LHCN-M2 (cell line): ENCODE measurements at places on chromosomes 12 and 14. TPM values are rescaled to one million over a fixed set of nuclear protein-coding genes. Genes with fewer than 3 reads are reported as not detected.

TMEM106C gene
- 122 and 146 TPM in 2 replicates for total RNA-seq

PITPNM2 gene
- total RNA-seq = 2.7 and 4.4 TPM in 2 replicates

KRT73 gene
- not detected in 2 replicates for total RNA-seq

SYNE3 gene
- total RNA-seq = 8.4 and 12.5 TPM in 2 replicates

RECQL gene
- 127 and 128 TPM in 2 replicates for total RNA-seq

SYT10 gene
- not detected in 2 replicates for total RNA-seq

SOCS2 gene
- 3.9 and 4.5 TPM in 2 replicates for total RNA-seq

GSC gene
- total RNA-seq = 0.11 and 0.19 TPM in 2 replicates

NAV3 gene
- 48.9 and 53.3 TPM in 2 replicates for total RNA-seq
